ENCODE measurements at places on chromosomes 4 and X.

DNA sequence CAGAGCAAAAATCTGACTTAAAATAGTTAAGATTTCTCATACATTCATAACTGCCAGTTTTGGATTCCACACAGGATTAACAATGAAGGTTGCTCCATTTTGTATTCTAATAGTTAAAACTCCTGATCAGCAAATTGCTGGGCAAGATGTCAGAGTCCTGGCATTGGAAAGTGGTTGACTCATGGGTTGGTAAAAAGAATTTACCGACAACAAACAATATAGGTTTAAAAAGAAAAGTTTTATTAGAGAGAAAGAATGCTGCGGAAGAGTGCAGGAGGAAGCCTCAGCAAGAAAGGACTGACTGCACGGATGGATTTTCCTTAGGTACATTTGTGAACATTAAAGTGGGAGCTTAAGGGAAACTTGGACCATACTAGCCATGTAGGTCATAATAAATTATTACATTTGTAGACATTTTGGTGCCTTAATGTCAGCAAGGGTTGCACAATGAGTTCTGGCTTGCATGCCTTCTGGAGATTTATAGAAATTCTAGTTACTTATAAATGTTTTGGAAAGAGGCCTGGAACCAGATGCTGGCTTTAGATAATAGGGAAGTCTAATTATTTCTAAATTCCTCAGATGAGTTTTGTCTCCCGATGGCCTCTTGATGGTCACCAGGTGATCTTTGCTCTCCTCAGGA lies 25.4 kb upstream of the IL2 start:
- no peak for DNase-seq

GRCh38 chr4:162016219-162016618 lies 147.6 kb downstream of the FSTL5 start:
- DNase-seq = no peak

GRCh38 chrX:123859846-123860838 lies at the start of gene XIAP:
TSS of gene XIAP (plus strand) at chrX:123860053. CDS start at chrX:123885663, 25,610 bp downstream.
- DNase-seq = peak; percentile 58

DNA sequence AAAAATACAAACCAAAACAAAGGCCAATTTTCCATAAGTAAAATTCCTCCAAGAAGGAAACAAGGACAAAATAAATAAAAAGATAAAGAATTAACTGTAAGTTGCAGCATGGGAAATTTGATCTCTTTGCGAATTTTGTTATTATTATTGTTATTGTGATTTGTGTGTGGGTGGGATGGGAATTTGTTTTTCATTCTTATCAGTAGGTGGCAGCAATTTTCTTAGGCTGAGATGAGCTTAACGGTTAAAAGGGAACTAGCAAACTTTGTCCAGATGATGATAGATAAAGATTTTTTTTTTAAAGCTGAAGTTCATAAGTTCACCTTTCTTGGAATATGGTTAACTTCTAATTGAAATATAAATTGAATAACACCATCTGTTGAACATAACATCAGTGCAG lies 83.2 kb upstream of the IL1RAPL2 start:
- DNase-seq = no peak

GRCh38 chr4:168600796-168601583 lies 104.1 kb downstream of the PALLD start:
- DNase-seq = no peak

DNA sequence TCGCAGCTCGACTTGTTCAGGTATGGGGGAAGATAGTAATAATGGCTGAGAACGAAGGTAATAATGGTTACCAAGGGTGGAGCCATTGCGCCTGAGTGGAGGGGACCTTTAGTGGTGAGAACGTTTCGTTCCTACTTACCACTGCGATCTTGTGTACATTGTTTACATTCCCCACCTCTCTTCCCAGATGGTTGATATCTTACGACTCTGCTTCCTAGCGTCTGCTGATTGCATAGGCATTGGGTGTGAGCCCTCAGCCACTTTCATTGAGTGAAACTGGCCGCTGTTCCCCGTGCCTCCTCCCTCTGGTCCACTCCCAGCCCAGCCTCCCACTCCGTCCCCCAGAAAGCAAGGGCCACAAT lies 850 bp downstream of the IGBP1 start:
- peak; percentile 0 for DNase-seq

- no peak for DNase-seq
Observed at GRCh38 chr4:145315811-145316225, 135.4 kb upstream of the OTUD4 start.

DNA sequence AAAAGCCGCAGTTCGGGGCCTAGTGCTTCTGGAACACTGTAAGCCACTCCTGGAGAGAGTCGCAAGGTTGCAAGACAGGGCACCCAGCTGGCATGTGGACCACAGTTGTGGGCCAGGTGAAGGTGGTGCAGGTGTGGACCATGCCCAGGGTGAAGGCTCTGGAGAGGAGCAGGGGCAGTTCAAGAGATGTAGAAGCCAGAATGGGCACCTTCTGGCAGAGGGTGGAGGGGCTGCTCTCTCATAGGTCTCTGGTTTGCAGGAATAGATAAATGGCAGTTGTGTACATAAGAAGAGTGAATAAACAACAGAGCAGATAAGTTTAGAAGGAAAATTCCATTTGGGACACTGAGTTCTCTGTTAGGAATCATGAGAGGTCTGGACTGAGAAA lies 38.6 kb downstream of the TNIP3 start:
- DNase-seq = no peak

- DNase-seq = no peak
Observed at GRCh38 chrX:12894074-12895030, 12.1 kb upstream of the TLR8 start.

DNA sequence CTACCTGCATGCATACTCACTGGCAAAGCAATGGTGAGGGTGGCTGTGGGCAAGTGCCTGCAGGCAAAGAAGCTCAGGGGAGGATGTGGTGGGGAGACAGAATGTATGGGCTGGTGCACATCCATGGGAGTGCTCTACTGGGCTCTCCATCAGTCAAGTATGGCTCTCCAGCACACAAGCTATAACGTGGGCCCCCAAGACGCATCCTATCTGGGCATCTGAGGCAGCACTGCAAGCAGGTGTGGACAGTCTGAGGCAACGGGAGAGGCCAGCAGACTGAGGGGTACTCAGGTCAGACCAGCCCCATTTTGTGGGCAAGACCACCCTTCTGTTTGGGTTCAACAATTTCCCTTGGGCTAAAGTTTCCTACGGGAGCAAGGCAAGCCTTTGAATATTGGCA lies 1227.8 kb downstream of the FAM133A start:
- no peak for DNase-seq

- no peak for DNase-seq
Observed at GRCh38 chr4:127828121-127828520, 46.0 kb downstream of the HSPA4L start.

Measured in effector memory CD4-positive, alpha-beta T cell (primary cell).